ENCODE measurements at places on chromosomes 12 and 14.
A peak's percentile ranks its signal among the peaks of the same experiment; 100 is the strongest.

- DNase-seq: no peak
Measured at GRCh38 chr12:121837680-121838079, 21.0 kb downstream of the HPD start.

GRCh38 chr12:104352106-104352713 is 48.7 kb downstream of the EID3 start:
- no peak for DNase-seq

DNA sequence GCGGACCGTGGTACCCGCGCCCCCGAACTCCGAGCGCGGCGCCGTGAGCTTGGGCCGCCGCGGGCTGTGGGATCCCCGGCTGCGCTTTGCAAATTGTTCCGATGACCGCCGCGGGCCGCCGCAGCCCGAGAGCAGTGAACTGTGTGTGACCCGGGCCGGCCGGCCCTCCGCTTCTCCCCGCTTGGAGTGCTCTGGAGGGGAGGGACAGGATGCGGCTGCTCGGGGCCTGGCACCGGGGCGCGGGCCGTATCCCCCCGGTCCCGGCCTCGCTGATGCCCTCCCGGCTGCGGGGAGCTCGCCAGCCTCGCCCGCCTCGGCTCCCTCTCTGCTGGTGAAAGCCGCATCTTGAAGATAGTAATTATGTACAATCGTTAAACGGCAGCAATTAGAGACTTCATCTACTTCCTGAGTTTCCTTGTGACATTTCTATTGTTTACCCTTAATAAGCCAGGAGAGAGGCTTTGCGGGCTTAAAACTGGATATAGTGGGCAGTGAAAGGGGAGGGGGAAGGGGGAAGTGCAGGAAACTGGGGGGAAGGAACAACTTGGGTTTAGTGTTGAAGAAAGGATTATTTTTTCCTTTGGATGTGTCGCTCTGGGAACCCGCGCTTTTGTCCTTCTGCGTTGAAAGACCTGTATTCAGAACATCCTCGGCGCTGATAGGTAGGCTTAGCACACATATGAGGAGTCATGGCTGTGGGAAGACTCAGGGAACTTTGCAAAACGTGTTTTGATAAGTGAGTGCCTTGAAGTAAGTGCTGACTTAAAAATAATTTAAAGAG is 1.2 kb downstream of the PELI2 start:
- DNase-seq: peak; percentile 45

DNA sequence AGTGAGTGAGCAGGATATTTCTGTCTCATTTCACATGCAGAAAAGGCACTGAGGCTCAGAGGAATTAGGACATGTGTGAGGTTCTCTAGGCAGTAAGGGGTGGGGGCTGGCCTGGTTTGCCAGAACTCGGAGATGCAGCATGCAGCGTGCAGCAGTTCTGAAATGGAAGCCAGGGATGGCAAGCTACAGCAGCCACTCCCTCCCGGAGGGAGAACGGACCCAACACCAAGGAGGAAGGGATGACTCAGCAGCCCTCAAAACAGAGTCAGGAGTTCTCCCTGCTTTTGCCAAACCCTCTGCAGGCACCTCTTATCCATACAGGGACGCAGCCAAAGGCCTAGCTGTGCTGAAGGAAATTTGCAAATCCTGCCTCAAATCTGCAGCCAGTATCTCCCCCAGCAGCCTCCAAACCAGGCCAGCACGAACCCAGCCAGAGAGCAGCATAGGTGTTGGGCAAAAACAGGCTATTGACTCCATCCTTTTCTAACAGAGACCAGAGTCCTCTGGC is 10.3 kb upstream of the SERPINA3 start:
- no peak for DNase-seq

GRCh38 chr12:105324704-105325103 is 5.8 kb upstream of the C12orf75 start:
- DNase-seq: no peak

DNA sequence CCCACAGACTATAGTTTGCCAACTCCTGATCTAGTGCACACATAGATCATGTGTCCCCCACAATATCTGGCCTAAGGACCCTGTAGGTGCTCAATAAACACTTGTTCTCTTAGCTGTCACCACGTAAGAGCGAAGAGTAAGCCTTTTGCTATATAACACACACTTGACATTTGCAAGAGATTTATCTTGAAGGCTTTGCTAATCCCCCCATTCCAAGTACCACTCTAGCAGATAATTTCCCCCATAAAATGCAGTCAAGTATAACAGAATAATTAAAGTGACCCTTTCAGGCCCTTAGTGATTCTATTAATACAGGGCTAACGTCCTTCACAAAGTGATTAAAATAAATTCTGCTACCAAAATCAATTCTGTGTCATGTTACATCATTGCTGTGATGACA is 87.5 kb downstream of the PLXNC1 start:
- no peak for DNase-seq

DNA sequence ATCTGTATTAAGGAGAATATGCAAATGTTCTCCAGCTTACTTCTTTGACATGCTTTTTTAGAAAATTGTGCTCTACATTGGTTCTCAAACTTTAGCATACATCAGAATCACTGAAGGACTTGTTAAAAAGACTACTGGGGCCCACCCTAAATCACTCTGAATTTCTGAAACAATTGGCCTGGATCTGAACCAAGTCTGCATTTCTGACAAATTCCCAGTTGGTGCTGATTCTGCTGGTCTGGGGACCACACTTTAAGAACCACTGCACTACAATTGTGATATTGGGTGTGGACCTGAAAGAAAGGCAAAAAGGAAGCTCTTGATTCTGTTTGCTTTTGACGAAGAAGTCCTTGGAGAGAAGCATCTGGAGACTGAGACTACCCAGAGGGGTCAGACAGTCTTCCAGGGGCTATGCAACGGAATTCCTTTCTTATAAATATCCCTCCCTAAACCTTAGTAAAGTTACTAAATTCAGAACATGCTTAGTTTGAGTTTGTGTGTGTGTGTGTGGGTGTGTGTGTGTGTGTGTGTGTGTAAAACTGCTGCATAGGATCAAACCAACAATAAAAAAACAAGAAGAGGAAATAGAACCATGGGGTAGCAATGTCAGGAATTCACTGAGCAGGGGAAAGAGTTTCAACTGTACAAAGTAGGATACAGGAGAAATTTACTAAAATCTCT is 36.8 kb downstream of the EAPP start:
- no peak for DNase-seq

- DNase-seq: no peak
Measured at GRCh38 chr12:27515671-27516070, 8.3 kb upstream of the PPFIBP1 start.

- DNase-seq: no peak
Measured at GRCh38 chr14:66403183-66403582, 83.0 kb upstream of the CCDC196 start.

GRCh38 chr14:99731547-99732435 is 47.7 kb downstream of the CYP46A1 start:
- DNase-seq: no peak

DNA sequence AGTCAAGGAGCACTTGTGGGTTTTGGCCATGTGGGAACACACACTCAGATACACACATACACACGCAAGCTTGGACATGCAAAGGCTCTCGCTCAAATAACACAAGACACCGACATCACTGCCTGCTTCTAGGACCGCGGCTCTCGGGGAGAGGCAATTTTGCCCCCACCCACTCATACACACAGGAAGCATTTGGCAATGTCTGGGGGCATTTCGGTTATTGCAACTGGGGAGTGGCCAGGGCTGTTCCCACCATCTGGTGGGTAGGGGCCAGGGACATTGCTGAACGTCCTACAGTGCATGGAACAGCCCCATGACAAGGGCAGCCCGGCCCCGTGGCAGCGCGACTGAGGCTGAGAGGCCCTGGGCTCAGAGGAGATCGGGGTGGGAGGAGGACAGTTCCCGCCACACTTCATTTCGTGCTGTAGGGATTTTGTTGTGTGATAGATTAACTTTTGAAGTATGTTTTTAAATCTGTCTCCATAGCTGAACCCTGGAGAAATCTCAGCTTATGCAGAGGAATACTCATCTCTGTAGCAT is 35.6 kb downstream of the RIMBP2 start:
- DNase-seq: no peak

DNA sequence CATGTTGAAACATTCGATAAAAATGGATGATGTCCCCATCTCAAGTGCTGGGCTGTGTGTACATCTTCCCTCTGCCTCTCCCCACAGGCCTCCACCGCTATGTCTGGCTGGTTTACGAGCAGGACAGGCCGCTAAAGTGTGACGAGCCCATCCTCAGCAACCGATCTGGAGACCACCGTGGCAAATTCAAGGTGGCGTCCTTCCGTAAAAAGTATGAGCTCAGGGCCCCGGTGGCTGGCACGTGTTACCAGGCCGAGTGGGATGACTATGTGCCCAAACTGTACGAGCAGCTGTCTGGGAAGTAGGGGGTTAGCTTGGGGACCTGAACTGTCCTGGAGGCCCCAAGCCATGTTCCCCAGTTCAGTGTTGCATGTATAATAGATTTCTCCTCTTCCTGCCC is 8.6 kb downstream of the PEBP1 start:
- DNase-seq: no peak

DNA sequence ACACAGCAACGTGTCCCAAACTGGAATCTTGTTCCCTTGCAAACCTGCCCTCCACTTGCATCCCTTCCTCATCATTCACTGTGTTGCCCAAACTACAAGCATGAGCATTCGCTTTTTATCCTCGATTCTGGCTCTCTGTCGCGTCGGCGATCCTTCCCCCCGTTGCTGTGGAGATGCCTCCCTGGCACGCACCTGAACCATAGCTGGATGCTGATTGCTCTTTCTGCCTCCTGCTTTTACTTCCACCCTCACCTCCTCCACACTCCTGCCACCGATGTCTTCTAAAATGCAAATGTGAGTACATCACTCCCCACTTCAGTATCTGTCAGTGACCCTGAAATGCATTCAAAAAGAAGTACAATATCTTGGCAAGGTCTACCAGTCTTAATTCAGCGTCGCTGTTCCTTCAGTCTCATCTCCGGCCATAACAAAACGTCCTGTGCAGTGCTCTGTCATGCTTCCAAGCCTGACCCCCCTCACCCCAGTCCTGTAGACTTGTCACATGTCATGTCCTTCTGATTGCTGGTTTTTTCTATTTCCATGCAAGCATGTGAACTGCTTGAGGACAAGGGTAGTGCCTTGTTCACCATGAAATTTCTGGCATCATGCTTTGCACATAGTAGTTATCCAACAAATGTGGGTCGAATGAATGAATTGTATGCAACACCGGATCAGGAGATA is 2.5 kb upstream of the PPP2R5C start:
- no peak for DNase-seq
